Suppressor macrophage (primary cell): ENCODE measurements at places on chromosomes 11 and 22.
A peak's percentile ranks its signal among the peaks of the same experiment; 100 is the strongest.

DNA sequence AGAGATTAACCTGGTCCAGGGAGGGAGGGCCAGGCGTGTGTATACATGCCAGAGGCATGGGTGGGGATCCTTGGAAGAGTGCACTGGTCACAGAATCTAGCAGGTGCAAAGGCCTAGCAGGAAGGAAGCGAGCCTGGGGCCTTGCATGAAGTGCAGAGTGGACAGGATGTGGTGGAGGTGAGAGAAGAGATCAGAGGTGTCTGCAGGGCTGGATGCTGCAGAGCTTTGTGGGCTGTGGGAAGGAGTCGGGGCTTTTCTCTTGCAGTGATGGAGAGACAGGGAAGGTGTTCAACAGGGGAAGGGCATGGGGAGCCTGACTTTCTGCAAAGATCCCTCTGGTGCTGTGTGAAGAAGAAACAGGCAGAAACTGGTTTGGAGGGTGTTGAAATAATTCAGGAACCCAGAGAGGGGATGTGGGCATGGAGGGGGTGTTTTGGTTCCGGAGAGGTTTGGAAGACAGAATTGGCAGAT lies 2.5 kb upstream of the TPST2 start:
- DNase-seq, result peak; percentile 57

GRCh38 chr22:46626911-46627805 lies 7.0 kb downstream of the GRAMD4 start:
- DNase-seq, result no peak

DNA sequence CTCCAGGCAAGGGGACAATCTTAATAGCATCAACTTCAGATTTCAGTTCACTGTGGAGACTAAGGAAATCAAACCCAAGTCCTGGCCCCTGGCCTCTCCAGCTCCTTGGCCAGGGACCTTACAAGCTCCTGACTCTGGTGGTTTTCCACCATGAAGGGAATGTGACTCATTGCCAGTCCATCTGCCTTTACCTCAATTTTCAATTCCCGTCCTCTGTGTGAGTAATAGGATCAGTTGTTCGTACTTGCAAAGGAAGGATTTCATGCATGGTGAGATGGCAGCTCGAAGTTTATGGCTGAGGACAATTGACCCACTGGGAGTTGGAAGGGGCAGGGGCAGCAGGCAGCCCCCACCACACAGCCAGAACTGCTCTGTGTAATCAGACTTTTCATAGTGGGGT lies 42.5 kb downstream of the INSC start:
- no peak for DNase-seq

- DNase-seq, result peak; percentile 62
Measured at GRCh38 chr22:27317096-27317495, 484.5 kb downstream of the MN1 start.
